ENCODE measurements at places on chromosomes 12 and 14.

DNA sequence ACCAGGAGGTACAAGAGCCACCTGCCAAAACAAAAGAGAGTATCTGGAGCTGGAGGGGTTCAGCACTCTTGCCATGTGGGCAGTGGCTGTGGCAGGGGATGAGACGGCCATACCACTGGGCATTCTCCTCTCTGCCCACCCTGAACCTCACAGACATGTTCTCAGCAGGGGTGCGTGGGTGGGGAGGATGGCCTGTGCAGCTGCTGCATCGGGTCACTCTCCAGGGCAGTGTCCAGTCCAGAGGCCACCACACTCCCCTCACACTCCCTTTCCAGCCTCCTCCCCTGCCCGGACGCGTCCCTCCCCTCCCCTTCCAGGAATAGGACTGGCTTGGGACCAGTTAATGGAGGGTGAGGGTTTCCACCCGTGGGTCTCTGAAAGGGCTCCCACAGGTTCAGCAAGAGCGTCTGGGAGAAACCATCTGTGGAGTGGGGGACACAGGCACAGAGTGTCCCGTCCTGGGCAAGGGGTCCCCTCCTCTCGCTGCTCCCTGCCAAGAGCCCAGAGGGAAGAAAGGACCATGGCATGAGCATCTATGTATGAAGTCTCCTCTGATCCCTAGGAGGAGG lies 501 bp downstream of the C1R start:
- DNase-seq = no peak

DNA sequence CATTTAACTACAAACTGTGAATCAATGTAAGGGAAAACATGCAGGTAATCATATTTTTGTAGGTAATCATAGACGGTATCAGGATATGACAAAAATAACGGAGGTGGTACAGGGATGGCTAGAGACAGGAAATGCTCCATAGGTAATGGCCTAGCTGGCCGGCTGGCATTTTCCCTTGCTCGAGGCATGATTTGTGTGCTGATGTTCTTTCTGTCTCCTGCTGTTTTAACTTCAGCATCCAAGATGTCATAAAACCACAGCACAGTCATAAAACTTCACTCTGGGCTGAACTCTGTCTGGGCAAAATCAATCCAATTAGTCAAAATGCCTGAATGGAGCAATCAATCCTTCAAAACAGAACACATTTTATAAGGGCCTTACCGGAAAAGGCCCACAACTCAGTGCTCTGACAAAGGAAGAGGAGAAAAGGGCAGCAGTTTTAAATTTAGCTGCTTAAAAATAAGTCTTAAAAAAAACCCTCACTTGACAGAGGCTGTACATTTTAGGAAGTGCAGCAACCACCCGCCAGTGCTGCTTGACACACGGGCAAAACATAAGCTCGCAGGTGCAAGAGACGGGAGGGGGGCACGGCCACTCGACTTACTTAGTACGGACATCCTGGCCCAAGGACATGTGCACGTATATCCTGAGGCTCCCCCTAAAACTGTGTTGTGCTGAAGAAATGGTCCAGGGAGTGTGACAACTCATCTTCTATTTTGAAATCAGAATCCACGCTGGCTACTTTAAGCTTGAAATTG lies 40.5 kb upstream of the GPR68 start:
- no peak for DNase-seq

DNA sequence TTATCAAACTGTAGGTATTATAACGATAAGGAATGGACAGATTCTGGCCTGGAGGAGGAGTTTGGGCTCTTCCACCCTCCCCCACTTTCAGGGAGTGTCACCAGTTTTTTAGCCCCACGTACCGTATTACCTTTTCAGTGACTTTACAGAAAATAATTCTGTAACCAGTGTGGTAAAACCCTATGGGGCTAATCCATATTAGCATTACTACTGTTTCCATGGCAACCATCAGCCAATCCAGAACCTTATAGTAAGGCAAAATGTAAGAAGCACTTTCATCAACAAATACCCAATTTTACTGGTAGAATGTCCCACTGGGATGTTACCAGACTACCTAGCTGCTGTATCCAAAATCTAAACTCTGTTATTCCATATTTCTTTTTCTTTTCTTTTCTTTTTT lies 50.7 kb downstream of the BICDL1 start:
- no peak for DNase-seq

- no peak for DNase-seq
These were observed 39.8 kb downstream of the TMEM63C start for GRCh38 chr14:77221241-77221871.

- no peak for DNase-seq
These were observed 654.0 kb downstream of the DIO2 start for GRCh38 chr14:79557309-79557708.

DNA sequence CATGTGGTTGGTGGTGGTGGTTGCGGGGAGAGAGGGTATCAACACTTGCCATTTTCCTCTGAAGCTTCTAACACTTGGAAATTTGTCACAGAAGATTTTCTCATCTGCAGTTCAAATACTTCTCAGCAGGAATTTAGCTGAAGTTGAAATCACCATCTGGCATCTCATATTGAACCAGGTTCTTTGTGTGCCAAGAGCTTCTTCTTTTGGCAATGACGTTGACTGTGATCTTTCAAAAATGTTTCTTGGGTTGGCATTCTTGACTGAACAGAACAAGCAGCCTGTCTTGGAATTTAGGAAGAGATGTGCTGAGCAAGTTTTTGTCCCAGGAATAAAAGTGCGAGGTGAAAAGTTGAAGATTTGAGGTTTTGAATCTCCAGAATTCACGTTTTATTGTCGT lies 8.7 kb upstream of the NIN start:
- DNase-seq = no peak

GRCh38 chr12:56081393-56082347 lies 1.7 kb downstream of the ERBB3 start:
- DNase-seq = no peak

DNA sequence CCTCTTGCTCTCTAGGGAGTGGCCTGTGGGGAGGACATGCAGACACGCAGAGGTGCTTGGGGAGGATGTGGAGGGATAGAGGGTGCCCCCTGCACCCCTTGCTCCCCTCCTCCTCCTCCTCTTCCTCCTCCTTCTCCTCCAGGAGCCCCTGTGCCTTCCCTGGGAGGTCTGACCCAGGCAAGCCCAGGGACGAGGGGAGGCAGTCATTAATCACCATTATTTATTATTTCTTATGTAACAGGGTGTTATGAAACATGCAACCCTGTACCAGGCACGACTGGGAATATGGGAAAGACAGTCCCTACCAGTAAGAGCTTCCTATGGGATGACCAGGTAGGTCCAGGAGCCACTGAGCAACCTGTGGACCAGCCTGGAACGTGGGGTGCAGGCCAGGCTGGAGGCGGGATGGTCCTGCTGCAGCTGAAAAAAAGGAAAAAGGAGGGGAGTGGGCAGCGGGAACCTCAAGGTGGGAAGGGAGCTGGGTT lies 22.5 kb upstream of the PGF start:
- DNase-seq = no peak

DNA sequence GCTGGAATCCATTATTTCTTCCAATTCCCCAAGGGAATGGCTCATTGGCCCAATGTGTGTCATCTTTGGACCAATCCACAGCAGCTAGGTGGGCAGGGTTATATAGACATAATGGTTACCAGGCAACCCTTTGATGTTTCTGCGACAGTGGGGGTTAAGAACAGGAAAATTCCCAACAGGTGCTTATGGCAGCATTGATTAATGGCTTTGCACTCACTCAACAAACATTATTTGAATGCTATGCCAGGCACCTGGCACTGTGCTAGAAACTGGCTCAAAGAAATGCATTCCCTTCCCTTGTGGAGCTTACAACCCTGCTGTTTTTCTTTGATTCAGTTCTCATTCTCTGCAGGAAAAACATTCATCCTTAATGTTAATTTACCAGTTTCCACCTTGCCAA lies 1221.0 kb downstream of the AACS start:
- no peak for DNase-seq

DNA sequence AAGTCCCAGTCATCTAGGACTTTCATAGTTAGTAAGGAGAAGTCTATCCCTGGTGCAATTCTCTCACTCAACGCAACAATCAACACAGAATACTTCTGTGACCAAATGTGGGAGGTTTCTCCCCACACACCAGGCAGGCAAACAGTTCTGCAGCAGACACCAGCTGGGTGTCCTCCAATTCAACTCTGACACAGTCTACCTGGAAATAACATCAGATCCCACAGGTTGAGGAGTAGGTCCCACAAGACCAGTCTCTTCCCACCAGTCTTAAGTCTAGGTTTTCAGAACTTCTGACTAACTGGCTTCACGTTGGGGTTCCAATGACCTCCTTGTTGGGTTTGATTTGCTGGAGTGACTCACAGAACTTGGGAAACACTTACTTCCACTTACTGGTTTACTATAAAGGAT lies 14.8 kb downstream of the ACOT6 start:
- no peak for DNase-seq

DNA sequence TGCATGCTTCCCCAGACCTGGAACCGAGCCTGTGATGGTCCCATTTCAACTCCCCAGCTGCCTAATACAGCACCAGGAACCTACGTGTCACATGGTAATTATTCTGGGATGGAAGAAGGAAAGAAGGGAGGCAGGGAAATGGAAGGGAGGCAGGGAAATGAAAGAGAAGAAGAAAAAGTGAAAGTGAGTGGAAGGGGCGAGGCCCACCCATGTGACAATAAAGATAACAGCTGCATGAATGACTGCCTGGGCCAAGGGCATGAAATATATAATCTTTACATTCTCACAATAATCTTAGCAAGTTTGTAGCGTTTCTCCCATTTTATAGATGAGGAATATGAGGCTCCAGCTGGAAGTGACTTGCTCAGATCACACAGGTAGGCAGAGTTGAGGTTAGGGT lies 245.0 kb upstream of the PWP1 start:
- DNase-seq = no peak

DNA sequence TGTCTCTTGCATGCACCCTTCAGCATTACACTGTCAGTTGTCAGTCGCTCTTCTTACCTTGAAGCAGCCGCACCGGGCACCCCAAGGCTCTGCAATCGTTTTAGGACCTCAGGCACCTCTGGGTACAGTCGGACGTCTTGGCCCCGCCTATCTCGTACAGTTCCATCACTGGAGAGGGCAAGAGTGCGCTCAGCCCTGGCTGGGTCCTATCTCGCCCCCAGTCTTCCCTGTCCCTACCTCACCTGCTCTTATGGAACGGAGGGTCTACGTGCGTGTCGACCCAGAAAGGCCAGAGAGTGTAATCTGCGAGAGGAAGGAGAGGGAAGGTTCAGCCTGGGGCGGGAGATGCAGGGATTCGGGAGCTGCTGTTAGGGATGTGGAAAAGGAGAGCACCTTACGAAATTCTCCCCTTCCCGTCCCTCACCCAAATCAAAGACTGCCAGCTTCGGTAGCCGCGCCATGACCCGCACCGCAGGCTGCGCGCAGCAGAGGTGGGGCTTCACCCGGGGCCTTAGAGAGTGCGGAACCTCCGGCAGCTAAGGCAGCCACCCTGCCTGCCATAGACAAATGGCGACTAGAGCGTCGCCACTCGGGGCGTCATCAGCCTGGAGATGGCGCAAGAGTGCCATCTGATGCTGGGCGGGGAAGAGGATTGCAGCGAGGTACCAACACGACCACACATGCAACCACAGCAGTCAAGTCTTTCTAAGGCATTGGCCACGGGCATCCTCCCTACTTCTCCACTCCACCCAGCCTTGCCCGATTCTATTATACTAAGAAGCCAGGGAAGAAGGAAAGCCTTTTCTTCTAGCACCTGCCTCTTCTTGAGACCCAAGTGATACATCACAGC lies at the start of gene MDP1:
MDP1 (minus strand) TSS at position 572 of the 850 bp plus-strand sequence; CDS start at position 461, 111 bp downstream.
- peak; percentile 62 for DNase-seq

- no peak for DNase-seq
These were observed 14.3 kb downstream of the CFL2 start for GRCh38 chr14:34699873-34700621.

- DNase-seq = no peak
These were observed 27.9 kb downstream of the IRF2BPL start for GRCh38 chr14:77000340-77001270.

DNA sequence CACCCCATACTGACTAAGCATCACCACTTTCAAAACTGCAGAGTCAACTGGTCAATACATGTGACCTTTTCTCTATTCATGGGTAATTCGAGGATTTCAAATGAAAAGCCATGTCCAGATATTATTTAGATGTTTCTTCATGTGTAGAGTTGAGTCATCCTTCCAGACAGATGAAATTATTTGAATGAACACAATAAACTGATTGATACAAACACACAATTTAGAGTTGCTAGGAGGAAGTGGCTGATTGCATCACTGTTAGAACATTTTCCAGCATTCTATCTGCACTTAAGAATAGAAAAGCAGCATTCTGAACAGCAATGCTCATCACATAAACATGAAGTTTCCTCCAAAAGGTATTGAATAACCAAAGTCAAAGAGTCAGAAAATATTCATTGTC lies 273.5 kb upstream of the SOX5 start:
- DNase-seq = no peak

- no peak for DNase-seq
These were observed 1949.4 kb upstream of the SEL1L start for GRCh38 chr14:83483063-83483462.

DNA sequence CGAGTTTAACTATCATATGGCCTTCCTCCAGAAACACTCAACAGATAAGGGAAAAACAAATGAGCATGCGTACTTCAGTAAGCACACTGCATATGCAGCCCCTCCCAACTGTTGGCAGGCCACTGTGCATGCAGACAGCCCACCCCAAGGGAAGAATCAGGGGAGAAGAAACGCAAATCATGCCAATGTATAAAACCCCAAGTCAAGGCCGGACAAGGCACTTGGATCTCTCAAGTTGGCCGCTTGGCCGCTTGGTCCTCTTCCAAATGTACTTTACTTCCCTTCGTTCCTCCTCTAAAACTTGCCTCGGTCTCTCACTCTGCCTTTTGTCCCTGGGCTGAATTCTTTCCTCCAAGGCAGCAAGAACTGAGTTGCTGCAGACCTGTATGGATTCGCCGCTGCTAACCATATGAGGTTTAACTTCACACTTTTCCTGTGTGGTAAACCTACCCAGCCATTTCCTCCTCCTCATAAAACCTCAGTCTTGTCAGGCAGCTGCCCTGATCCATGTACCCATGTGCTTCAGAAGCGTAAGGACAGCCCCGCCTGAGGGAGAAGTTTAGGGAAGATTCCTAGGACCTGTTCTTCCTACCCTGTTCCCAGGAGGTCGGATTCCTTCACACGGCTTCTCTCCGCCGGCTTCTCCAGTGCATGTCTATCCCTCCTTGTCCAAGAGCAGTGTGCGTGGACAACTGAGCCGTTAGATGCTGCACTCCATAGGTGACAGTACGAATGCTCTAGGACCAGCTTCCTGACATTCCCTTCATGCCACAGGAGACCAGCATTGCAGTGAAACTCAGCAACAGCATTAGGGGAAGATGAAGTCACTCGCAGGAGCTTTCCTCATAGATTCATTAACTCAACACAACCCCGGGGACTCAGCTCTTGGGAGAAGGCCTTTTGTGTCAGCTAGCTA lies 188.0 kb downstream of the MON2 start:
- DNase-seq = no peak

- DNase-seq = no peak
These were observed 50.2 kb downstream of the RIN3 start for GRCh38 chr14:92563765-92564285.

DNA sequence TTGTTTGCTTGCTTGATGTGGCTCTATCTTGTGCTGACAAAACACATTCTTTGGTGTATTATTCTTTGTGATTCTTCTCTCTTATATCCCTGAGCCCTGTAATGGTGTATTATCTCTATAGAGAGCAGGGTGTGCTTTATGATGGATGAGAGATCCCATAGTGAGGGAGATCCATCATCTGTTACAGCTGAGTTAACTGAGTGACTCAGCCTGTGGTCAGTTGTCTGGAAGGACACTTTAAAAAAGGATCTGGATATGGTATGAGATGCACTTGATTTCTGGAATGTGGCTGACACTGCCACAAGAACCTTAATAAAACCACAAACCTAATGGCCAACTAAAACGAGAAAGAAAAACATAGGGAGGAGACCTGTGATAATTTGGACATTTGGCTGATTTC lies 461.4 kb upstream of the SYT1 start:
- no peak for DNase-seq

GRCh38 chr14:65720743-65721142 lies 308.2 kb downstream of the FUT8 start:
- no peak for DNase-seq

Data from omental fat pad (tissue), 4 donors.